ENCODE measurements at places on chromosomes 7 and 10. TPM values are rescaled to one million over a fixed set of nuclear protein-coding genes. Genes with fewer than 3 reads are reported as not detected.

ASIC3 gene
- total RNA-seq = 12.2 TPM

UCN3 gene
- total RNA-seq = not detected

ANKRD2 gene
- total RNA-seq = 4.4 TPM

SEMA3E gene
- total RNA-seq = 2.1 TPM

DNAAF5 gene
- 36.6 TPM for total RNA-seq
